ENCODE measurements at places on chromosomes 16 and 17.

GRCh38 chr17:10021272-10021984 lies 116.4 kb upstream of the RCVRN start:
- no peak for DNase-seq

GRCh38 chr17:49996495-49997300 lies 1.7 kb upstream of the DLX3 start:
- DNase-seq: peak; percentile 66

DNA sequence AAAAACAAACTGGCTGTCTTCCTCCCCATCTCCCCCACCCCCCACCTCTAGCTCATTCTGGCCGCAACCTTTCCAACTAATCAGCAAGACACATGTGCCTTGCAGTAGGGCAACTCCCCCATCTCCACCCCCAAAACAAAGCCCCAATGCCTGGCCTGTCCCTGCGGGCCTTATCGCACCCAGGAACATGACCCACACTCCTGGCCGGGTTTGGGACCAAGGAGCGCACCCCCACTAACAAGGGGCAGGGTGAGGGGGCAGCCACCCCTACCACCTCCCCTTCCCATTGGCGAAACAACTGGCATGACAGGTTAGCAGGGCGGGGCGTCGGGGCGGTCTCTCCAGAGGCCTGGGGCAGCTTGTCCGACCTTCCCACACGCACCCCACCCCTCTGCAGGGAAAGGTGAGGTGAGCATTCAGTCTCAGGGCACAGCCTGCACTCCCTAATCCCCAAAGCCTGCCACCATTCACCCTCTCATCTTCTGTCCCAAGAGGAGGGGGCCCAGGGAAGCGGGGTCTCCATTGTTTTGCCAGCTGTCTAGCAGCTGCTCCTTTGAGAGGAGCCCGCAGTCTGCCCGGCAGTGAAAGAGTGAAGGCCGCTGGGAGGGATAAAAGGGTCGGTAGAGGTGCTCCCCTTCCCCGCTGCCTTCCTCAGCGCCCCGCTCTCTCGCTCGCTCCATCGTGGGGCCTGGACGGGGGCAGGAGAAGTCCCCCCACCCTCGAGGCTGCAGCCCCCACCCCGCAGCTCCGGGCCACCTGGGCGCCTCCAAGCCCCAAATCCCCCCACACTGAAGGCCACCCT lies 765 bp downstream of the MYO18A start:
- peak; percentile 22 for DNase-seq

- peak; percentile 92 for DNase-seq
These were observed at the start of gene NDRG4 for GRCh38 chr16:58499615-58500351. NDRG4 (plus strand) TSS chr16:58500143; CDS start chr16:58500249, 106 bp downstream.

- no peak for DNase-seq
These were observed 11.9 kb downstream of the DNAAF8 start for GRCh38 chr16:4746215-4746614.

- peak; percentile 66 for DNase-seq
These were observed 26.5 kb downstream of the MBTPS1 start for GRCh38 chr16:84090211-84090610.

- DNase-seq: no peak
These were observed 488.9 kb upstream of the CA10 start for GRCh38 chr17:52647411-52647810.

GRCh38 chr16:47229053-47230050 lies 85.6 kb upstream of the NETO2 start:
- no peak for DNase-seq

DNA sequence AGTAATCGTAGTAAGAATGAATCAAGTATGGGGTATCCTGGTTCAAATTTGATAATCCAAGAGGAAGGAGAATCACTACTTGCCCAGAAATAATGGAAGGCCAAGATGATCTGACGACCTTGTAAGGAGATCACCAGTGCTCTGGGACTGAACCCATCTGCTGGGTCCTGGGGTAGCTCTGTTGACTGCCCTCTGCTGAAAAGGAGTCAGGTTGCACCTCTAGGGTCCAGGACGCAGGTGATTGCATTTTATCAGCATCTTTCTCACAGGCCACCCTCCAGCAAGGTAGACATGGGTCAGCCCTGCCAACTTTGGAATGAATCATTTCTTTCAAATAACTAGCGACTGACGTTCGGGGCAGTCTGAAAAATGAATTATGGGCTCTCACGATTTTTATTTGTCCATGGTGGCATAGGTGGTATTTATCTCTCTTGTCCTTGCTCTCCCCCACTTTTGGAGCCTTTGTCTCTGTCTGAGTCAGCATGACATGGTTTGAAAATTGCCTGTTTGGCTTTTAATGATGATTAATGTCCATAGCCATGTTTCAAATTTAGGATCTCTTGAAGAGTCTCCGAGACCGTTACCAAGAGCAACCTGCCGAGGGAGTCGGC lies 163.7 kb downstream of the MSI2 start:
- no peak for DNase-seq

- no peak for DNase-seq
These were observed 2.3 kb upstream of the CD79B start for GRCh38 chr17:63934183-63935112.

DNA sequence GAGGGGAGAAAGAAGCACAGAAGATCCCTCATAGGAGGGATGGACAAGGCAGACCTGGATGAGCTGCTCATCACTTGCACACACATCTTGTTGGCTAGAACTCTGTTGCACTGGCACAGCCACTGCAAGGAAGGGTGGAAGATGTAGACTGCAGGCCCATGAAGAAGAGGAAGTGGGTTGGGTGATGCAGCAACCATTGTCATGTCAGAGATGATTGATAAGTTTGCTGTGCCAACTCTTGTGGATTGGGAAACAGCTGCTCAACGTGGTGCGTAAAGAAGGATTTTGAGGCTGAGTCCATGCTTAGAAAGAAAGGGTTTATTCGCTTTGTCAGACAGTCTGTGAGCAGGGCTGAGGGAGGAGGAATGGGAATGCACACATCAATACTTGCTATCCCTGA lies 161.4 kb upstream of the MPHOSPH6 start:
- no peak for DNase-seq

GRCh38 chr17:33628500-33629346 lies 335.6 kb upstream of the ASIC2 start:
- no peak for DNase-seq

- no peak for DNase-seq
These were observed 12.1 kb upstream of the CCL8 start for GRCh38 chr17:34307110-34307509.

DNA sequence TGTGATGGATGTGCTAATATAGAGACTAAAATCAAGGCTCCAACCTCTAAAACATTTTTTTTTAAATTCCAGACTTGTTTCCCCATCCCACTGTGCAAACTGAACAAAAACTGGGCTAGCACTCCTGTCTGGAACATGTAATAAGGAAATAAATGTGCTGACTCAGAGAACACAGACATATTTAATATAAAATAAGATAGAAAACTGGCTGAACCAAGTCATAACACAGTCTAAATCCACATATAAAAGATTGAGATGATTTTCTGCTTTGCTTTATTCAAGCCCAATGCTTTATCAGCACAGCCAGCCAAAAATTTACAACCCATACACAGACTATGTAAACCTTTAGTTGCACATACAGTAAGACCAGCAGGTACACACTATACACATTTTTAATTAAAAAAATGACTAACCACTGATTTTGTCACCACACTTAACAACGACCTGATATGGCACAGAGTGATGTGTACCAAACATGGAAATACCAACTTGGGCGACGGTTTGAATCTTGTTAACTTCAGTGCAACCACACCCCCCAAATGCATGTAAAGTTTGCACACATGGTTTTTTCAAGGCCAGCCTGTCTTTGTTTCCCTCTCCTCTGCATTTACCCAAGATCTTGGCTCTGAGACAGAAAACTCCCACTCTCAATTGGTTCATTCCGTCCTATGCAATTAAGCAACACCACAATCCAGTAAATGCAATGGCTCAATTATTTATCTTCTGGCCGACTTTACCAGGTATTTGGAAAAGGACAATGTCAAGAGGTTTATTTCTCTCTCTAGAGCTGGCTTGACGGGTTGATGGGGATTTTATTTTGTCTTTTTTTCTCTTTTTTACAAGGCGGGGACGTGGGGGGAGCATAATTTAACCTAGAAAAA lies 1.2 kb downstream of the STAT3 start:
- DNase-seq: peak; percentile 39

DNA sequence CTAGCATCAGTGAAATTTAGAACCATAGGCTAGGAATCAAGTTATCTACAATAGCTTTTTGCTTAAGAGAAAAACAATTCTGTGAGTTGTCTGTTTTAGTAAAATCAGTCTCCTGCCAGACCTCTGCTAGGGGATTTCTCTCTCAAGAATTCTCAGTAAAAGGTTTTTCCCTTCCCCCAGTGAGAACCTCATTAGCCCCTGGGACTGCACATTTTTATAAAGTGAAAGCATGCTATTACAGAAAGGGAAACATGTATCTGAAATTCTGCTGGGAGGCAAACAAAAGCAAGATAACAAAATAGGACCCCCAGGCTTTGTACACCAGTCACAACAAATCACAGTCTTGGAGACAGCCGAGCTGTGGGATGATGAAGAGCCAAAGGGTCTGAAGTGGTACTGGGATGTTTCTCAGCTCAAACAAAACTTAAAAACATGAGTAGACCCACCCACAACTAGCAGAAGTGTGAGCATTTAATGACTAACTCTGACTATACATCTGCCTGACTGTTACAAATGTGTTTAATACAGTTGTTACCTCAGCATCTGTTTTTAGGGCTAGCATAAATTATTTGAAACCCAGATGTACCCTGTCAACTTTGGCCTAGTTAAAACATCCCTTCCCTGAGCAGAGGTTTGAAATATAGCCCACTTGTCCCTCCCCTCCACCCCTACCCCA lies 20.0 kb upstream of the GLG1 start:
- no peak for DNase-seq

DNA sequence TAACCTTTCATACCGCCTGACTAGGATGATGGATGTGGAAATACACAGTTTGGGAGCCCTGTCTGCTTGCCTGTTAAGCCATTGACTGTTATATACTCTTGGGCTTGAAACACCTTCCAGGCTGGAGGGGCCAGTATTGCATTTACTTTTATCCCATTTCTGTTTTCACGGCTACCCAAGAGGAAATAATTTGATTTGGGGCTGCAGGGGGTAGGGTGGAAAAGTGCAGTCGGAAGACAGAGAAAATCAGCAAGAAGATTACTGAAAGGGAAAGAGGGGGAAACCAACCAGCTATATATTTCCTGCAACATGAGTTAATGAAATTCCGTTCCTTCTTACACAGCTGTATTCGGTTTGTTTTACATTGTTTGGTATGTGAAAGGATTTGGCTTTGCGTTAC lies 202.5 kb downstream of the CDH13 start:
- no peak for DNase-seq

DNA sequence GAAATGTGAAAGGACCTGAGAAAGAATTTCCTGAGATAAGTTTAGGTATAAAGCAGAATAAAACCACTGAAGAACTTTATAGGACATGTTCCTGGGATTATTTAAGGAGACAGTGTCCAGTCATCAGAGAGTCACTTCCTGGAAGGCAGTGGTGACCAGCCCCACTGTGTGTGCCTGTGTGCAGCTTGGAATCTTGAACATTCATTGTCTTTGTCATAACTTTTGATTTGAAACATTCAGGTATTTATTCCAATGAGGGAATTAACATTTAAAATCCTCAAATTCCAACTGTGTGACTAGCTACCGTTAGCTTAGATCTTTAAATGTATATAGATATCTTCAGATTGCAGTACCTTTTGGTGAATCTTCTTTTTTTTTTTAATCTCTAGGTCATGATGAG lies 61.7 kb upstream of the MRC2 start:
- DNase-seq: no peak

- DNase-seq: peak; percentile 64
These were observed 30.9 kb upstream of the SEC14L1 start for GRCh38 chr17:77109764-77110359.

- no peak for DNase-seq
These were observed 16.1 kb downstream of the PLK1 start for GRCh38 chr16:23694644-23695373.

DNA sequence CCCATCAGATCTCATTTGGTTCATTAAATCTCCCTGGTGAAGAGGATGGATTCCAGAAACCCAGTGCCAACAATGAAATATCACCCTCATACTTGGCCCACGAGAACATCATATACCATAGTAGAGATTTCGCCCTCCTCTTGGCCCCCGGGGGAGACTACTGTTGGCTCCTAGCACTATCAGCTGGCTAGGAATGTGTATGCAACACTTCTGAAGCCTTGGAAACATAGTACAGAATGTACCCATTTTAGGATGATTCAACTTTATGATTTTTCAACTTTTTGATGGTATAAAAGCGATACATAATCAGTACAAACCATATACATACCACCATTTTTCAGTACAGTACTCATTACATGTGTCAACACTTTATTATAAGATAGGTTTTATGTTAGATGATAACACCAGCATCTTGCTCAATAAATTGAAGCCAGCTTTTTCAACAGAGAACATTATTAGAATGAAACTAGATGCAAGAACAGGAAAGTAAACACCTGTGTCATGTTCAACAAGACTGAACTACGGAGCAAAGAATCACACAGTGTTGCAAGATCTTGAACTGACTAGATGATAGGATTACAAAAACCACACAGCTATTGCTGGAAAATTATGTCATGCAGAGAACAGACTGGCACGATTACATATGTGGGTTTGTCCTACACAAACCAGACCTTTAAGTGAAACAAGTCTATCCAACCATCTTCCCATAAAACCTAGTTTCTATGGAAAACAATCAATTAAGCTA lies 17.2 kb downstream of the RSL1D1 start:
- DNase-seq: peak; percentile 31

DNA sequence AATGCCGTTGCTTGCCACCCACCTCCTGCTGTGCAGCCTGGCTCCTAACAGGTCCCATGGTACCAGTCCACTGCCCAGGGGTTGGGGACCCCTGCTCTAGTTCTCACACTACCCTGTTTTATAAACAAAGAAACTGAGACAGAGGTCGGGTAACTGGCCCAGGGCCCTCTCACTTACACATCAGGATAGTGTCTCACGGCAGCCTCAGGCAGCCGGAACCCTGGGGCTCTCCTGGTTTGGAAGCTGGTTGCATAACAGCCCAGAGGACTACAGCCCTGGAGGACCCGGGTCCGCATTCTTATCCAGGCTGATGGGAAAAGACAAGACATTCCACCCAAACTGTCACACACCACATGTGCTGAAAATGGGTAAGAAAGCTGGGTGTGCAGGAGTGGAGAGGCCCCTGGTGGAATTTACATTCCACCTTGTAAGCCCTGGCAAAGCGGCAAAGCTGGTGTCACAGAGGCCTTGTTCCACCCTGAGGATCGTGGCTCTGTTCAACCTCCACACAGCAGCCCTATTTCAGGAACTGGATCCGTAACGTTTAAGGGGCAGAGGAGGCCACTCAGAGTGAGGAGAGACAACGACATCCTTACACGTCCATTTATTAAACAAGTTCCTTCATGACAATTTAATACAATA lies 9.8 kb downstream of the CMTM3 start:
- DNase-seq: no peak

GRCh38 chr17:19270704-19271611 lies 33.8 kb downstream of the EPN2 start:
- peak; percentile 49 for DNase-seq

Measured in NAMALWA (cell line).